ENCODE measurements at places on chromosomes 7 and 10.
A peak's percentile ranks its signal among the peaks of the same experiment; 100 is the strongest.

GRCh38 chr10:6498771-6499170, 81.3 kb downstream of the PRKCQ start:
- DNase-seq, result no peak

GRCh38 chr10:76583711-76584161, 1053.9 kb downstream of the KCNMA1 start:
- peak; percentile 93 for DNase-seq

GRCh38 chr7:158403013-158403821, 184.4 kb downstream of the PTPRN2 start:
- DNase-seq, result no peak

GRCh38 chr10:133114251-133114650, 26.5 kb downstream of the ADGRA1 start:
- DNase-seq, result no peak

- no peak for DNase-seq
These were observed 189.7 kb downstream of the GRM3 start for GRCh38 chr7:86833360-86833759.

GRCh38 chr7:43850348-43851116, 18.8 kb downstream of the MRPS24 start:
- DNase-seq, result no peak

Measured in fibroblast of skin of right quadriceps (primary cell).